HAP-1 (cell line): ENCODE measurements at places on chromosomes 3 and 15.

- no peak for DNase-seq
Observed at GRCh38 chr3:186994000-186994955, 64.0 kb downstream of the ST6GAL1 start.

DNA sequence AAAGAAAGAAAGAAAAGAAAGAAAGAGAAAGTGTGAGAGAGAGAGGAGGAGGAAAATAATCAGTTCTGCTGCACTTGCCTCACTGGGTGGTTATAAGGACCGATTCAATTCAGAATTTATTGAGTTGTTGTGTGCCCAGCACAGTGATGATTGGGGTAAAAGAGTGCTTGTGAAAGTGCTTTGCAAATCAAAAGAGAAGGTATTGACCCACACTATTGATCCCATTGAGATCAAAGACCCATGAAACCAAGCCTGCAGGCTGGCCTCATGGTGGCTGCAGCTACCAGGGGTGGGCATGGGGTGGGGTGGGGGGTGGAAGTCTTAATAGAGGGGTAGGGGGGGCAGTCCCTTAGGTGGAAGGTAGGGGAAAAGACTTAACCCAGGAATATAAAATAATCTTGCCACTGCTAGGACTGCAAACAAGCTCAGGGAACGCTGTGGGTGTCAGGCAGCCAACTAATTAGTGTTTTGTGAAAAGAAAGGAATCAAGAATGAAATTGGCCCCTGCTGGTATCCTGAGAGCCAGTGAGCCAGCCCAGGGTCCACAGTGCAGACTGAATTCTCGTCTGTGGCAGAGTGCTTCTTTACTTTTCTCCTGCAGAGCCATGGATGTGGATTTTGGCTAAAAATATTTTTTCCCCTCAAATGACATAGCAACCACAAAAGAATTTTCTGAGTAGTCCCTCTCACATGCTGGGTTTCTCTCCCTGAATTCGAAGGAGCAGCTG lies 34.2 kb downstream of the CLEC3B start:
- DNase-seq, result no peak

DNA sequence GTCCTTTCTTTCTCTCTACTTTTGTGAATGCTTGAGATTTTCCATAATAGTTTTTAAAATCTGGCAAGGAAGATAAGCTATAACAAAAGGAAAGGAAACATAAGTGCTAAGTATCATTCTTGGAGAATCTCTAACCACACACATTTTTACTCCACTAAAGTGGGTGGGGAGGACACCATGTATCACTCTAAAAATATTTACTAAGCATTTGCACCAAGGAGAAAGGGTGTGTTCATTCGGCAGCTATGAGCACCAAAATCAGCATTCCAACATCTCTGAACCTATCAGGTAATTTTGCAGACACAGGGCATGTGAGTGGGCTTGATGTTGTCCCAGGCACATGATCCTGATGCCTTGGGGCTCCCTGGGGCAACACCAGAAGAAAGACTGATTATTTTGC lies 5.5 kb downstream of the B4GALT4 start:
- no peak for DNase-seq

GRCh38 chr15:84828086-84828908 lies 11.1 kb downstream of the ALPK3 start:
- DNase-seq, result no peak

DNA sequence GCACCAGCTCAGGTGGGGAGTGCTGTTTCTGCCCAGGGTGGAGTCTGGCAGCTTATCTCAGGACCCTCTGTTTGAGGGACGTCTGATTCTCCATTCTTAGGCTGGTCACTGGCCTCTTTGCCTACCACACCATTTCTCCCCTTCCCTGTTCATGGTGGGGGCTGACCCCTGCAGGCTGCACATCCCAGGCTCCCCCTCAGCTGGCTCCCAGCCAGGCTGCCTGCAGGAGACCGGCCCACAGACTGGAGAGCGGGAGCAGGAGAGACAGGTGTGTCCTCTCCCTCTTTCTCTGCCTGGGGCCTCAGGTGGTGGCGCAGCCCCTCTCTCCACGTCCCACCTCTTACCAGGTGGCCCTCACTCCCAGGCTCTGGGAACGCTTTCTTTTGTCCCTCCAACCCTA lies 60.8 kb downstream of the RAB11A start:
- no peak for DNase-seq

GRCh38 chr3:123791898-123792297 lies 92.2 kb downstream of the MYLK start:
- DNase-seq, result no peak

DNA sequence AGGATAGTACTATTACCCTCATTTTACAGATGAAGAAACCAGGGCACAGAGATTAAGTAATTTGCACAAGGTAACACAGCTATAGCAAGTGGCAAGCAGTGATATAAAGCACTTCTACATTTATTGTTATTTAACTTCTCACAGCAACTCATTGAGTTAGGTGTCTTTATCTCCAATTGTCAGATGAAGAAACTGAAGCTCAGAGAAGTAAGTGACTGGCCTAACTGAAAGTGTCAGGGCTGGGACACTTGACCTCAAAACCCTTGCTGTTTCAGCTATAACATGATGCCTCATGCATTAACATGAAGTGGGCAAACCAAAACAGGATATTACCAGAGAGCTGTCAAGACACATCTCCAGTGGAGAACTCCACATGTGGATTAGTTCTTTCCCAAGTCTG lies 65.8 kb upstream of the LEKR1 start:
- no peak for DNase-seq
